SJSA1 (cell line): ENCODE measurements at places on chromosomes 4 and X. TPM values are rescaled to one million over a fixed set of nuclear protein-coding genes. Genes with fewer than 3 reads are reported as not detected.

The EDA2R gene
- 2.1 and 6.6 TPM in 2 replicates for total RNA-seq

The CDKL5 gene
- total RNA-seq: 3.8 and 5.1 TPM in 2 replicates

The FAM47C gene
- total RNA-seq: not detected in 2 replicates

The HPRT1 gene
- total RNA-seq: 19.2 and 21.4 TPM in 2 replicates

The RGN gene
- not detected in 2 replicates for total RNA-seq

DNA sequence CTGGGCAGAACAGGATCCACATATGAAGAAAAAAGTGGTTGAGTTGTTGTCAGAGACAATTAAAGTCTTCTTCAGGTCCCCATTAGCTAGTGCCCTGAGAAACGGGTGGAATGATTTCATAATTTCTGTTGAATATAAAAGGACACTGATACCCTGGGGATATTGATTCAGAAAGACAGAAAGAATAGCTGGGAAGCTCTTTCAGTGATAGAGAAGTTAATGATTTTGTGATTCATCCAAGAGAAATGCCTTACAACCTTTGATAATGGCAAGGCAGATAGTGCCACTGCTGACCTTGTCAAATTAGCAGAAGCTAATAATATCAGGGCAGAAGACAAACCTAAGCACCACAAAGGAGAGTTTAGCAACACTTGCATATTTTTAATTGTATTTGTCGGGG, 37.9 kb downstream of the UNC5C start:
- DNase-seq: no peak

- no peak for DNase-seq
Measured at GRCh38 chr4:663438-664428, 10.3 kb downstream of the ATP5ME start.

- DNase-seq: no peak
Measured at GRCh38 chr4:169143335-169143734, 127.4 kb downstream of the SH3RF1 start.

GRCh38 chr4:177235026-177235425, 74.6 kb upstream of the NEIL3 start:
- no peak for DNase-seq

- DNase-seq: no peak
Measured at GRCh38 chr4:139738846-139739613, 73.4 kb downstream of the MGST2 start.

GRCh38 chrX:63282077-63282476, 69.1 kb downstream of the SPIN4 start:
- no peak for DNase-seq

DNA sequence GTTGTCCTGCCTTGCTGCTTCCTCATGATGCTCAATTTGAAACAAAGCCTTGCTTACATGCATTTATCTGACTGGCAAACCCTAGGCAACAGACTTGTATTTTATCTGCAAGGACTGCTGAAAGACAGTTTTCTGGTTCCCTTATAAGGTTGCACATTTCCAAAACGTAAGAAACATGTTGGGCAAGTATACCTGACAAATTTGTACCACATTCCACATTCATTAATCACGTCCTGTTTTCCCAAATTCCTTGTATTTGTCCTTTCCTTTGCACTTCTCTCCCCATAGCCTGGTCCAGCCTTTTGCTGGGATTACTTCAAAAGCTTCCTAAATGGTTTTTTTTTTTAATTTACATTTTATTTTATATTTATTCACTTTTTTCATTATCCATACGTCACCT, 310.1 kb downstream of the PPP3CA start:
- DNase-seq: no peak

DNA sequence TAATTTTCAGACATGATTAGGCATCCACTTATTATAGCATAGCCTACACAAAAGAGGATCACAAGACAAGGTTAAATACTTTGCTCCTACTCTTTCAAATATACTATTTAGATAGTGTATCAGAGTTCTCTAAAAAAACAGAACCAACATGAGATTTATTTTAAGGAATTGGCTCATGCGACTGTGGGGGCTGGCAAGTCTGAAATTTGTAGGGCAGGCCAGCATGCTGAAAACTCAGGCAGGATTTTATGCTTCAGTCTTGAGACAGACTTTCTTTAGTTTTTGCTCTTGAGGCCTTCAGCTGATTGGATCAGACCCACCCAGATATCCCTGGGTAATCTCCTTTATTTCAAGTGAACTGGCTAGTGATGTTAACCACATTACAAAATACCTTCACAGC, 169.5 kb downstream of the MAML3 start:
- DNase-seq: no peak
